ENCODE measurements at places on chromosomes 12 and 14.

GRCh38 chr12:53172352-53172751 lies 8.2 kb upstream of the ZNF740 start:
- DNase-seq: no peak

GRCh38 chr14:101979666-101980065 lies 15.3 kb downstream of the DYNC1H1 start:
- no peak for DNase-seq

- peak; percentile 62 for DNase-seq
Observed at GRCh38 chr12:93094988-93095737, 166.1 kb upstream of the EEA1 start.

GRCh38 chr12:64160711-64161060 lies 61.4 kb downstream of the KICS2 start:
- DNase-seq: no peak

GRCh38 chr14:65351493-65352194 lies 60.9 kb upstream of the FUT8 start:
- no peak for DNase-seq

- DNase-seq: peak; percentile 86
Observed at GRCh38 chr14:20719777-20720176, 25.9 kb upstream of the EDDM3A start.

DNA sequence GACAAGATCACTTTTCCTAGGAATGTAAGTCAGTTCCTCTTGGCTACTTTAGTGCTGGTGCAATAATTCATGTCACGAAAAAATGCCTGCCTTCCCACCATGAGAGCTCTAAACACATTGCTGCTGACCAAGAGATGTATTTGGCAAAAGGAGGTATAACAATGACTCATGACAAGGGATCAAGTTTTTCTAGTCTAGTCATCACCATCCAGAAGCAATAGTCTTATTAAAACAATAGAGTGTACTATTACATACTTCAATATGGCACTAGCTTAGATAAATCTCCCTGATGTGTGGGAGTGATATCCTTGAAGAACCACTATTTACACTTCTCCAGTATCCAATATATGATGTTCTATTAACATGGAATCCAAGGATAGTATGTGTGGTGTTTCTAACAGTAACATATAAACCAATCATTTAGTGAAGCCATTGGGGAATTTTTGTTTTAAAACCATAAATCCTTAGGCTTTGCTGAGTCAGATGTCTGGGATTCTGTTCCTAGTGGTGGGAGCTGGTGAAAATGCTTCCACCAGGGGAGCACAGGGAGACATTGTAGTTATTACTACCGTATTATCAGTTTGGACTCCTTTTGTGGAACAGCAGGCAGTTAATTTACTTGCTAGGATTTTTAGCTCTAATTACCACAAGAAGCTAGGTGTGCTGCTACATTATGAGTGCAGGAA lies 1387.5 kb downstream of the LRFN5 start:
- no peak for DNase-seq

- peak; percentile 1 for DNase-seq
Observed at GRCh38 chr14:88023658-88024187, 18.8 kb downstream of the GPR65 start.

DNA sequence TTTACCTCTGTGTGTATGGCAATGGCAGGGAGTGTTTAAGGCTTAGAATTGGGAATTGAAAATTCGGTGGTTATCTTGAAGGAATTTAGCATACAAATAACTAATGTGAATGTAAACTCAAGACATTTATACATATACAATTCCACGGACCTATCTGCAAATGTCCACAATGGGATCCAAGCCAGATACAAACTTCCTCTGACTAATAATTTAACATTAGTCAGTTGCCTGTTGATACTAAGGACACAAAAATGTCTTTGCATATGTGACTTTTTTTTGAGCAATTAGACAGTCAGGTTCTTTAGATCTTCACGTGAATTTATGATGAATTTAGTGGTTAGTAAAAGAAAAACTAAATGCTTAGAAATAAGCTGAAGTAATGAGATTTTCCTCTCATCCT lies 40.5 kb downstream of the ESR2 start:
- DNase-seq: no peak

GRCh38 chr12:132243596-132244310 lies 85.6 kb downstream of the GALNT9 start:
- no peak for DNase-seq

GRCh38 chr12:56763753-56764657 lies 881 bp downstream of the HSD17B6 start:
- DNase-seq: no peak

GRCh38 chr12:128796439-128797118 lies 27.2 kb downstream of the SLC15A4 start:
- no peak for DNase-seq

- no peak for DNase-seq
Observed at GRCh38 chr12:110932046-110932445, 11.7 kb upstream of the MYL2 start.

DNA sequence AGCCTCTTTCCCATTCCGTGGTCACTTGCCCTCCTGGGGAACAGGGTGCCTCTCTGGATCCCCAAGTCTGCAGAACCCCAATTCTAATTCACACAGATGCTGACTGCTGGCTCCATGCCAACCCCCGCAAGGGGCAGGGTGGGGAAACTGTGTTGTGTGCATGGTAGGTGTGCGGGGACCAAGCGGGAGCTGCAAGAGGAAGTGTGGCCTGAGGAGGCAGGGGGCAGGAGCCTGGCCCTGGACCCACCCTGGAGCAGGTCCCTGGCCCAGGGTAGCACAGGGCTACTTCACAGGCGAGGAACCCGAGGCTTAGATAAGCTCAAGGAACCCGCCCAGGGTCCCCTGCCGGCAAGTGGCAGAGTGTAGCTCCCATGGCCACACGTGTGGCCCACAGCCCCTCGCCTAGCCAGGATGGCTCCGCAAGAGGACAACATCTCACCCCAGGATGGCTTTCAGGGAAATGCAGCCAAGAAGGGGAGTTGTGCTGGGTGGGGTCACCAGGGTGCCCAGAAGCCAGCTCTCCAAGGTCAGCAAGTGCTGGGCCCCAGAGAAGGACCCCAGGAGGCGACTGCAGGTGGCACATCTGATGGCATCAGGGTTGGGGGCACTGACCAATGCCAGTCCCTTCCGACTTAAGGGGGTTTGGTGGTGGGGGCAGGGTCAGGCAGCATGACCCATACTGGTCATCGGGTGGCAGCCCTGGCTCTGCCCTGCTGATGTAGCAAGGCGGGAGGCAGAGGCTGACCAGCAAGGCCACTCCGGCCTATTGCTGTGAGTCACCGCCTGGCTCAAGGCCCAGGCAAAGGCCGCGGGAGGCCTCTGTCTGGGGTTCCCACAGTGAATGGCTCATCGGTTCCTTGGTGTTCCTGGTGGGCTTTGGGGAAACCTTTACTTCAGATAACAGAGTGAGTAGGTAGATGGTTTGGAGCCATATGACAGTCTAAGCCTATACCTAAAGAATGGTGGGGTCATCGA lies 37.3 kb upstream of the EML1 start:
- DNase-seq: no peak

- DNase-seq: no peak
Observed at GRCh38 chr14:41654196-41654595, 47.5 kb downstream of the LRFN5 start.

DNA sequence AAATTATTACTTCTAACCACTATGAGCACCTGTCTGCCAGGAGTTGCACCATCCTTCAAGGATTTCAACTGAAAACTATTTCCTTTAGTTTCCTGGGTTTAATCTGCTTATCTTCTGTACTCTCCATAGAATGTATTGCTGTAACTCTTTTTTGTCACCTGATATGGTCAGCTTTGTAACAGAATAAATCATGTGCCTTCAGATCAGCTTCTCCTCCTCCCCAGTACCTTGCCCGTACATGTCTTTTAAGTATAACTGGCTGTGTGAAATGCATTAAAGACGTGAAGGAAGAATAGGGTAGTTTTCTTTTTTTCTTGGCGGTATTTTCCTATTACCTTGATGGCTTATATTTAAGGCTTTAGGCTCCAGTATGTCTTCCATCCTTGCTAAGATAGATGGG lies 200.3 kb upstream of the NAV3 start:
- no peak for DNase-seq

DNA sequence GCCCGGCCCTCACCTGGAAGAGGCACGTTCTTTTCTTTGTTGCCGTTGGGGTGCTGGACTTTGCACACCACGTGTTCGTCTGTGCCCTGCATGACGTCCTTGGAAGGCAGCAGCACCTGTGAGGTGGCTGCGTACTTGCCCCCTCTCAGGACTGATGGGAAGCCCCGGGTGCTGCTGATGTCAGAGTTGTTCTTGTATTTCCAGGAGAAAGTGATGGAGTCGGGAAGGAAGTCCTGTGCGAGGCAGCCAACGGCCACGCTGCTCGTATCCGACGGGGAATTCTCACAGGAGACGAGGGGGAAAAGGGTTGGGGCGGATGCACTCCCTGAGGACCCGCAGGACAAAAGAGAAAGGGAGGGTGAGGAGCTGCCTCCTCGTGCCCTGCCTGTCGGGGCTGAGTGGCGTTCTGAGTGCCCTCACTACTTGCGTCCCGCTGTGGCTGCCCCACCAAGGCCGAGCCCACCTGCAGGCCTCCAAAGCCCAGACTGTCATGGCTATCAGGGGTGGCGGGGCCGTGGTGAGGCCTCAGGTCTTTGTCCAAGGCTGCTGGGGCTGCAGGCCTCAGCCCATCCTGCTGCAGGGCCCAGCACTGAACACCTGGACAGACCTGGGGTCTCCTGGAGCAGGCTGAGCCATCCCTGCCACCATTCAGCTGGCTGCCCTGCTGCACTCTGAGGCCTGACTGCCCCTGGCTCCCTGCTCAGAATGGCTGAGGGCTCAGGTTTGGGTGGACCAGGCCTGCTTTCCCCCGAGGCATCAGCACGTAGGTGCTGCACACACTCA lies 329.7 kb downstream of the TMEM121 start:
- DNase-seq: no peak

DNA sequence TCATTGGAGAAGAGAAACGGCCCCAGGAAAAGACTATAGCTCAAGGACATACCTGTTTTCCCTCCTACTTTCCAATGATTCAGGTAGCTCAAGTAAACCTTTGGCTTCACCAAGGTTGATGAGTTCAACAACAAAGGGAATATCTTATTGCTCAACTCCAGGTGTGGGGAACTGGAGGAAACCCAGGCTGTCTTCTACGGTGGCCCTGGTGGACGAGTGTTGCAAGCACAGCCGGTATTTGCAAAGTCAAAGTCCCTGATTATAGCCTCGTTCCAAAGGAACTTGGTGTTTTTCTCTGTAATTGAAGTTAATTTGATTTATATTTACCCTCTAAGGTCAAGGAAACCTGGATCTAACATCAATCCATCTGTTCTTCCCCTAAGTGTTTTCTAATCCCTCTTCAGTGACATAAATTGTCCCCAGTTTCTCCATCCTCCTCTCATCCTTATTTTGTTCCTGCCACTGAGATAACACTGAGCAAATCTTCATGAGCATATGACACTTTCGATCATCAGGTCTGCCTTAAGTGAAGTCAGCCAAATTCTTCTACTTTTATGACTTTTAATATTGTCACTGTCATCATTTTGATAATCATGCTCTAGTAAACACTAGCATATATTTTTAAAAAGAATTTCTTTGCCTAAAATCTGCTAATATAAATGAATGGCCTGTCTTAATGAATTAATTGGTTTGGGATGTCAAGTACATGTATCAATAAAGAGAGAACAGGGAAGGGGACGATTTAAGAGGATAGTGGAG lies 174.6 kb upstream of the TBX3 start:
- peak; percentile 47 for DNase-seq

DNA sequence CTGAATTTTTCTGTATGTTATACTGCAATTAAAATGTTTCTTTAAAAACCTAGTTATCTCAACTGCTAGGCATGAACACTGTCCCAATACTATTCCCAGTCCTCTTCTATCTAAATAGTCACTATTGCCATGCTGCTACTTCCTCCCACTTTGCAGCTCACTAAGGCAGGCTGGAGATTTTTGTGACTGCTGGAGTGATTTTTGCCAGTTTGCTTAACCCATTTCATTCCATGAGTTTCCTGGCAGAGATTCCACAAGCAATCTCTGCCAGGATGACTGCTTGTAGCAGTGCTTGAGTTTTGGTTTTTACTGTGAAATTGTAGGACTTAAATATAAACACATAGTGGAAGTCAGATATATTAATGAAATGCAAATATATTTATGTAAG lies 80.8 kb downstream of the BHLHE41 start:
- DNase-seq: no peak

DNA sequence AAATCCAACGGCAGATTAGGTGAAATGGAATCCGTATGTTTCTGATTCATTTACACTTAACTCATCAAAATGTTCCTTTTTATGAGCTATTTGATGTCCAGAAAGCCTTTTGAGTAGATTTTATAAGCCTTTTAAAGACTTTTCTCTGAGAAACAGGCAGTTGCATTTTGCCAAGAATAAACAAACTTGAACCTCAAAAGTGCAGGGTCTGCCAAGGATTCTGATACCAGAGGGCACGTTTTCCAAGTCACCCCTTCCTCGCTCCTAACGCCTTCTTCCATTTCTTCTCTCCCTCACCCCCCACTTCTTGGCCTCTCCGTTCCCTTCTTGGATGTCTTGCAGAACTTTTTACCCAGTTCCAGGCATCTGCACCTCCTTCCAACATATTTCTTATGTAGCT lies 200.6 kb upstream of the TBX3 start:
- DNase-seq: no peak
